NB4 (cell line): ENCODE measurements at places on chromosomes 4 and X.

GRCh38 chr4:101086801-101087586, 260.3 kb downstream of the PPP3CA start:
- DNase-seq: no peak

GRCh38 chrX:71111141-71111843, at the start of gene IL2RG:
Gene IL2RG, minus strand, starts transcription at chrX:71111577. Its CDS starts 38 bp downstream, at chrX:71111539.
- peak; percentile 87 for DNase-seq

DNA sequence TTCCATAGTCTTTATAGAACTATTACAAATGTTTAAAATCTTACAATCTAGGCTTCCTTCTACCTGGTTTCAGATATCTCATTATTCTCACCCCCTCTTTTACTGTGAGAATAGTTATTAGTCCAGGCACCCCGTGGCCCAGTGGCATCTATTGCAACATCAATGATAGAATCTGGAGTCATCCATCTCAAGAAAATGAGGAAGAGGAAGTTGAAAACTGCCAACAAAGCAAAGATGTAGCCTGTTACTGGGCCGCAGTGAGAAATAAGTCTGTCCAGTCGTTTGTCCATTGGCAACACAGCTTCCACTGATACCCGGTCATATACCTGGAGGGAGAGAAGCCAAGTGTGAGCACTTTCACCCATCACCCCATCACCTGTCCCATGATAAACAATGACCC, 6.0 kb upstream of the ASB11 start:
- DNase-seq: peak; percentile 67

DNA sequence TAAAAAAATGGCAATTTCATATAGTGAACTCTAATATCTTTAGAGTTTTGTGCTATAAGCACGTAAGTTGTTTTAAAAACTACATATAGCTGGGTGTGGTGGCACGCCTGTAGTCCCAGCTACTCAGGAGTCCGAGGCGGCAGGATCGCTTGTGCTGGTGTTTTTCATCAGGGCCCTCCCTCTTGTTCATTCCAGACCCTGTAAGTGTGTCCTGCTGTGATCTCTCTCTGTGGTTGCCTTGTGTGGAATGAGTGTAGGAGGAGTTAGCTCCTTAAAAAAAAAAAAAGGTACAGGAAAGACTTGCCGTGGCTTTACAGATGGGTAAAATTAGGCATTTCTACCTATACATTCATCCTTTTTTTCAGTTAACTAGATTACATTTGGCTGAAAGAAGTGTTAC, 35.4 kb downstream of the RBBP7 start:
- DNase-seq: no peak

GRCh38 chrX:31287861-31288260, 216.0 kb upstream of the FTHL17 start:
- DNase-seq: no peak

DNA sequence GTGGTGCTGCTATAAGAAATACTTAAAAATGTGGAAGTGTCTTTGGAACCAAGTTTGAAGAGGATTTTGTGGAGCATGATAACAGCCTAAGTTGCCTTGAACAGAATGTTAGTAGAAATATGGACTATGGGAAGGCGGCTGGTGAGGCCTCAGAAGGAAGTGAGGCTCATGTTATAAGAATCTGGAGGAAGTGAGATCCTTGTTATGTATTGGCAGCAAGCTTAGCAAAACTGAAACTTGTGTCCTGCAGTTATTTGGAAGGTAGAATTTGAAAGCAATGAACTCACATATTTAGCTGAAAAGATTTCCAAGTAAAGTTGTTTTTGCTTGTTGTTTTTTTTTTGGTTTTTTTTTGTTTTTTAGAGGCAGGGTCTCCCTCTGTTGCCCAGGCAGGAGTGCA, 13.6 kb upstream of the MED14 start:
- no peak for DNase-seq

DNA sequence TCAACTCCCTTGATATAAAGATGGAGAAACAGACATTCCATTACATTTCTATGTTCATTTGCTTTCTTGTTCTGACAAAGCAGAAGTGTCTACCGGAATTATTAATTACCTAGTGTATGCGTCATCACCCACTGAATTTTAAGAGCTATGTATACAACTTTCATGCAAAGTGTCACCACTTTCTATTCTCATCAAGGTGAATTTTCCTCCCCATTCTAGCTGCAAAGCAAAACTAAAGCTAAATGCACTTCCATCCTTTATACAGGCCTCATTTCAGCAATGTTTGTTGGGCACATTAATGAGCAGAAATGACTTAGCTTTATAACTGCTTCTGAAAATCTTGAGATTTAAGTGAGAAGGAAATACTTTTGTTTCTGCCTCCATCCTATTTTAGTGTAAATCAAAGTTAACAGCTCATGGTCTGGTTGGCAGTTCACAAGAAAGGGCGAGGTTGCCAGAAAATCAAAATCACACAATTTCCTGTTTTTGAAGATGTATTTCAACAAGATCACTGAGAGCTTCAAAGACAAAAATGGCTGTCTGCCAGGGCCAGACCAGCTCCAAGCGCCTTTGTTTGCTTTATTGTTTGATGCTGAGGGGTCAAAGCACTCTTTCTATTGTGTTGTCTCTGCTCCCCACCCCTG, 7.2 kb upstream of the FAM9C start:
- no peak for DNase-seq

DNA sequence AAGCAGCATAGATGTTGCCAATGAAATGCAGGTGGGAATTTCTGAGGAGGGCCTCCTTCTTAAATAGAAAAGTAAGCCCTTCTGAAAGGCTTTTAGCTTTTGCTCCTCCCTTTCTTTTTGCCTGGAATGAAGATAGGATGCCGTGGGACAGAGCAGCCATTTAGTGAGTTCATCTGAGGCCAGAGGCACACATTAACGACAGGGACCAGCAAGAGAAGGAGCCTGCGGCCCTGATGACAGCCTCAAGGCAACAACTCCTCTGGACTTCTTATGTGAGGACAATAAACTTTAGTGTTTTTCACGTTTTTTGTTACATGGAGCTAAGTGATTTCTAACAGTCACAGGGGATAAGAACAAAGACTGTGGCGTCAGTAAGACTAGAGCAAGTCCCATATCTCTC, 1.1 kb upstream of the BDH2 start:
- no peak for DNase-seq

DNA sequence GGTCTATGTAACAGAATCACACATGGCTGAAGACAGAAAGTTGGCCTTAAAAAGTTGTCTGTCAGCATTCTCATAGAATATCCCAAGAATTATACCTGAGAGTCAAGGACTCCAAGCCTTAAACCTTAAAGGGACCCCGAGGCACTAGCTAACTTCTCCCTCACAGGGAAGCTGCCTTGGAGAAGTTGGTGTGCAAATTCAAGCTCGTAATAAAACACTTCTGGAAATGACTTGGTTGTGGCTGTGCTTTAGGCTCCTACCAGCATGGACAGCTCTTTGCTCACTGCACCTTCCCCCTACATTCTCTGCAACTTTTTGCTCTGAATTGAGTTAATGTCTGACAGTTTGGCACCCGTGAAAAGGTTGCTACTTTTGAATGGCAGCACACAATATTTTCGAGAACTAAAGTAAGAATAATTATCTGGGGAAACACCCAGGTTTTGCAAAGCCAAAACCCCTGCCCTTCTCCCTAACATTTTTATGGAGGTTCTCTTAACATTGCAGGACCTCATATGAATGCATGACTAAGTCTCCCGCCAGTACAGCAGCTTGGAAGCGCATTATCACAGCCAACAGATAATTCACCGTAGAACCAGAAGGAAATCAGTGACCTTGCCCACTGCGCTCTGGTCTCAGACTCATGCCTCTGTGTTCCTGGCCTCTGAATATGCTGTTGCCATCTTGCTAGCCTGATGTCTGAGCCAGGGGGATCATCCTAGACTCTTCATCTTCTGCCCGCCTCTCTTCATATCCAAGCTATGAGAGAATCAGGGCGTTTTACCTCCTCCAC, 91.0 kb downstream of the MGST2 start:
- DNase-seq: no peak

DNA sequence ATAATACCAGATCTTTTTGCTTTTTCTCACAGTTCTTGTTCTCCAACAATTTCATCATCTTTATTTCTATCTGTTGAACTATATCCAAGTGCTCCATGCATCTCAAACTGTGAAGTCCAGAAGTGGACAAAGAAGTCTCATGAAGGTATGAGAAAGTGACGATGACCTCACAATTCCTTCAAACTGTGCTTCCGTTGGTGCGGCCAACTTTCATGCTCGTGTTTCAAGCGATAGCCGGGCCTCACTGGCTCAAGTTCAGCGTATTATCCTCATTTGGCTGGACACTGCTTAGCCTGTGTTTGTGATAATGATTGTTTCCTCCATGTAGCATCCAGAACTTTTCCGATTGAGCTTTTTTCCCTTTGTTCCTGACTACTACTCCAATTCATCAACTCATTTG, 143.1 kb downstream of the PALLD start:
- no peak for DNase-seq

DNA sequence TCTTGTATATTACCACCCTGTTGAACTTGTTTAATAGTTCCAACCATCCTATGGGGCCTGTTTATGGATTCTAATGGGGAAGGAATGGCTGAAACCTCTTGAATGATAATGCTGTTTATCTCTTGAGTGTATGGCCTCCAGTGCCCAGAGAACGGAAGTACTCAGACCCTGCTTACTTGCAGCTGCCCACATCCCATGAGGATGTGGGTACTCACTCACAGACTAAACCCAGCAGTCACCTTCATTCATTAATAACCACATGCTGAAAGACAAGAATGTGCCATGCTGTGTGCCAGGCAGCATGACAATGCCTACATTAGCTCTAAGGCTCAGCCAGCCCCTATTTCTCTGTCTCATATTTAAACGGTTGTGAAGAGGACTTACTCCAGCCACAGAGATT, 5.9 kb upstream of the ARMCX5 start:
- DNase-seq: no peak

DNA sequence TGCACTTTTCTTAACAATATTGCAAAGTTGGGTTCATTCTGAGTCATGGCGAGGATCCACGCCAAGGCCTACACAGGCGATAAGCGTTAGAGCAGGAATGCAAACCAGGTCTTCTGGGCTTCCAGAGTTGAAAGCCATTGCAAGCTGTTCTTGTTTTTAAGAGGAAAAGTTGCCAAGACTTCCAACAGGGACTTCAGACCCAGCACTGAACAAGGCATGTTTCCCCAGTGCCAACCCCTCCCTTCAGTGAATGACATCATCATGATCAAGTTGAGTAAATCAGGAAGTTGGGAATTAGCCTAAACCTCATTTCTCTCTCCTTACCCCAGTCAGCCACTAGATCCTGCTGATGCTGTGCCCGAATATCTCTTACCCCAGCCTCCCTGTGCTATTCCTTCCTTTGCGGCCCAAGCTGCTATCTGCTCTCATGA, 355.1 kb downstream of the HS3ST1 start:
- DNase-seq: peak; percentile 17

- DNase-seq: peak; percentile 48
Observed at GRCh38 chr4:2592572-2592971, 56.1 kb downstream of the FAM193A start.

DNA sequence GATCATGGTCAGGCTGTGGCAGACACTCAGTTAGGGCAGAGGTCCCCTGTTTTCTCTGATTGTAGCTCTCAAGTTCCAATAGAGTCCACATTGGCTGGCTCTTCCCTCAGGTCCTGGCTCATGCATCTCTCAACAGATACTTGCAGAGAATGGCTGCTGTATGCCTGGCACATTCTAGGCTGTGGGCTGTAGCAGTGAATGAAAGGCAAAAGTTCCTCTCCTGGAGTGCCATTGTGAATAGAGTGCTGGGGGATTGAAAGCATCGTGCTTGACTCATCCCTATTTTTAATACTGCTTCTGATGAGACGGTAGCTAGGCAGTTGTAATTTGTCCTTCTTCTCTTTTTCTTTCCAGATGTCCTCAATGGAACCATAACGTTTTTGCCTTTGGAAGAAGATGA, 5.5 kb downstream of the TRMT44 start:
- DNase-seq: no peak

DNA sequence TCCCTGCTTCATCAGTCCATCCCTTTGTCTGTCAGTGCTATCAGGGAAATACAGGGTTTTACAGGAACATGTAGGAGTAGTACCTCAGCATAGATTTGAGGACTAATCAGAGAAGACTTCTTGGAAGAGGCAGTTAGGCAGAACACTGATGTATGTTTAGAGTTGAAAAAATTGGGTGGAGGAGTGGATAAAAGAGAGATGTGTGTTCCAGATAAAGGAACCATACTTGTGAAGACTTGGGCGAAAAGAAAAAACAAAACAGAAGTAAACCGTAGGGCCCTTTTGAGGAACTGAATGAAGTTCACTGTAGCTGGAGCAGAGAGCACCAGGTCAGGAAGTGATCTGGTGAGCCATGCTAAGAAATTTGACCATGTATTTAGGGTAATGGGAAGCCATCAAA, 32.3 kb downstream of the AFF1 start:
- peak; percentile 61 for DNase-seq

DNA sequence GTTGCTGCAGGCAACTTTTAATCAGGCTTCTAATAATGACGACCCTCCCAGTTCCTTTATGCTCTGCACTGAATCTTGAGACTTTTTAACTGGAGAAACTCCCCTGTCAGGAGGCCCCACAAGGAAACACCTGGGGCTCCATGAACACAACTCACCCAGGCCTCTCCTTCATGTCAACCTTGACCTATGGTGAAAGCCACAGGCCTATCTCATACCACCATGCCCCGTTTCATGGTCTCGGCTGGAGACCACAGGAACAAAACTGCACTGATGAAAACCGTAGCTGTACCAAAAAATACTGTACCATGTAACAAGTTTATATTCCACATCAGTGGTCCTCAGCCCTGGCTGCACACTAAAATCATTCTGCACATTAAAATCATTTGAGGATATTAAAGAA, 57.0 kb downstream of the ZNF827 start:
- DNase-seq: no peak

DNA sequence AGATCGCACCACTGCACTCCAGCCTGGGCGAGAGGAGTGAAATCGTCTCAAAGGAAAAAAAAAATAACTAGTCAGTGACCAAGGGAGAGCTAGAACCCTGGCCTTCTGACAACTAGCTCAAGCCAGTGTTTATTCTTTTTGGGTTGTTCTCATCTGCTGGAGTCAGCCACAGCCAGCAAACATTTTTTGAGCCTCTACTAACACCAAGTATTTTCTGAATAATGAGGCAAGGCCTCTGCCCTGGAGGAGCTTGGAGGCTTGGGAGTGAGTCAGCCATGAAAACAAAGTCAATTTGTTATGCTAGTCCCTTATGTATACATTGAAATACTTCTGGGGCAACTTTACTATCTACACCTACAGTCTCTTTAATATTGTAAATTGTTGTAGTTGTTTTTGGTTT, 46.5 kb downstream of the TMA16 start:
- no peak for DNase-seq

DNA sequence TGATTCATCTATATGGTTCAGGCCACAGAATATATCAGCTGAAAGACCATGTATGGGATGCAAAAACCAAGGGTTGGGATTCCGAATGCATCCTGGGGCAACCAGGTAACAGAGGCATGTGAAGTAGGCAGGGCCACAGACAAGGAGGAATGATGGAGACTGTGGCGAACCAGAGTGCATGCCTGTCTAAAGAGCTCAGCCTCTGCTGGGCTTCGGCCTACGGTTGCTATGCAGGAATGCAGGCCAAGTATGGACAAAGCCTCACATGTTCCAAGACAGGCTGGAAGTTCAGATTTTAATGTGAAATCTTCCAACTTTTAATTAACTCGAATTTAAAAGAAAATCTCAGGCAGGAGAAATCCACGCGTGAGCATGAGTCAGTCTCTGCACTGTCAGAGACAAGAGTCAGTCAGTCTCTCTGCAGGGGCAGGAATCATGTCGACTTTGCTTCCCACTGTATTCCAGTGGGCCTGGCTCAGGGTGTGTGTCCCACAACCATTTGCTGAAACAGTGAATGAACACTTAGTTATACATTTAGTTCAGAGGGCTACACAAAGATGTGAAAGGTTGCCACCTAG, 344.4 kb downstream of the UNC5C start:
- no peak for DNase-seq
